Activated gamma-delta T cell treated with Interleukin-2 at 50 U/mL for 16 hours (primary cell): ENCODE measurements at places on chromosomes 4 and X.

DNA sequence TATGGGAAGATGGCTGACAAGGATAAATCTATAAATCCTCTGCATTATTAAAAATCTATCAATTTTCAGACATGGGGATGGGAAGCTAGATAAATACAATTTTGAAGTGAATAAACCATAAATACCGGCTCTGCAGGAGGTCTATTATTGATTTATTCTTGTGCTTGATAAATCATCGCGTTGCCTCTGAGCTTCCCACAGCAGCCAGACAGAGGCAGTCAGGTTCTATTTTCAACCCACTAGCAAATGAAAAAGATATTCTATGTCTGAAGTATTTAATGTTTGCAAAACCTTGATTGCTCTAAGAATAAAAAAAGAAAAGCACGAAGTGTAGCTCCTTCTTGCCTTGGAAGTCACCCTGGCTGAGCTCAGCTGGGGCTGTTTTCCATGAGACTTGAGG lies 216.2 kb downstream of the DHRSX start:
- no peak for DNase-seq

- DNase-seq, result no peak
These were observed 177.4 kb downstream of the COL25A1 start for GRCh38 chr4:109125084-109125483.

- peak; percentile 14 for DNase-seq
These were observed 41.5 kb downstream of the DTHD1 start for GRCh38 chr4:36322921-36323354.

- no peak for DNase-seq
These were observed at the start of gene SLC10A6 for GRCh38 chr4:86848732-86849619. Gene SLC10A6 (minus strand): TSS chr4:86849384. CDS start chr4:86849115, 269 bp downstream.

GRCh38 chr4:99381588-99382175 lies 29.1 kb upstream of the ADH1C start:
- no peak for DNase-seq
